ENCODE measurements at places on chromosomes 16 and 17. TPM values are rescaled to one million over a fixed set of nuclear protein-coding genes. Genes with fewer than 3 reads are reported as not detected.
A peak's percentile ranks its signal among the peaks of the same experiment; 100 is the strongest.

DNA sequence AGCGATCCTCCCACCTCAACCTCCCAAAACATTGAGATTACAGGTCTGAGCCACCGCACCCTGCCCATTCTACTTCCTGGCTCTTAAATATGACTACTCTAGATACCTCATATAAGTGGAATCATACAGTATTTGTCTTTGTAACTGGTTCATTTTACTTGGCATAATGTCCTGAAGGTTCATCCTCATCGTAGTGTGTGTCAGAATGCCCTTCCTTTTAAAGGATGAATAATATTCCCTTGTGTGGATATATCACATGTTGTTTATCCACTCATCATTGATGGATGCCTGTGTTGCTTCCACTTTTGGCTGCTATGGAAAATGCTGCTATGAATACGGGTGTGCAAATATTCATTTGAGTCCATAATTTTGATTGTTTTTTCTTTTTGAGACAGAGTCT lies 5.7 kb upstream of the CETP start:
- DNase-seq: no peak

DNA sequence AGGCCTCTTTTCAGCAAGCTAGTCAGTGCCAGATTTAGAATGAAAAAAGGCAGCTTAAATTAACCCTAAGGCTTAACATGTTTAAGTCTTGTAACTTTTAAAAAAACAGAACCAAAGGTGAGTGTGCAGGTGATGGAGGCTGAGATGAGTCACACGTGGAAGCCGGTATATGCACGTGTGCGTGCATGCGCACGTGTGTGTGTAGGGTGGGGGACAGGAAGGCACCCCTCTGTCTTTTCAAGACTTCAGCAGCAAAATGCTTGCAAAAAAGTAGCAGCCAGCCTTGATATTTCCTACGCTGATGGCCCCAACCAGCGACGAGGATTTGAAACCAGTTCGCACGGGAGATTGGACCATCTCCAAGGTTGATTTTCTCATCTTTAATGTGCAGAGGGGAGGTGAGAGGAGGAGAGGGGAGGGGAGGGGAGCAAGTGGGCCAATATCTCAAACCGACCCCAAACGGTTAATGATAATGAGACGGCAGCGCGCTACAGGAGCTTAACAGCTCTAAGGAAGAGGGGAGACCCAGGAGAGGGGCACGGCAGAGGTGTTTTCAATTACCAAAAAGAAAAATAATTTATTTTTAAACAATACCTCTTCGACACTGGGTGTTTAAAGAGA lies 154.7 kb downstream of the ZNF423 start:
- no peak for DNase-seq

- DNase-seq: peak; percentile 47
Observed at GRCh38 chr17:794876-795275, 12.7 kb downstream of the MRM3 start.

DNA sequence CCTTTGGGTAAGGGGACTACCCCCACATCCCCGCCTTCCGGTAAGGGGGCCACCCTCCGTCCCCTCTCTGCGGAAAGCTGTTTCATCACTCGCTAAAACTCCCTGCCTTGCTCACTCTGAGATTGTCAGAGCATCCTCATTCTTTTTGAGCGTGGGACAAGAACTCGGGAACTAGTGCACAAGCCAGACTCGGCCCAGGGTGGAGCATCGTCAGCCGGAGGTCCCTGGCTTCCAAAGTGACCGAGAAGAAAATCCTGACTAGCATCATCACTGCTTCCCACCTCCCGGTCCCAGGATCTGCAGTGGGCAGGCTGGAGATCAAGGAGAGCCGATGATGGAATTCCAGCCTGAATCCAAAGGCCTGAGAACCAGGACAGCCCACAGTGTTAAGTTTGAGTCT lies 380.3 kb downstream of the SEC14L1 start:
- no peak for DNase-seq

GRCh38 chr17:83183145-83183948 lies 103.9 kb downstream of the METRNL start:
- no peak for DNase-seq

Gene ABCC12
- not detected for total RNA-seq

Gene DRC7
- total RNA-seq: not detected

Gene KRT33A
- not detected for total RNA-seq
